Cardiac fibroblast (primary cell): ENCODE measurements at places on chromosomes 2 and 18.

DNA sequence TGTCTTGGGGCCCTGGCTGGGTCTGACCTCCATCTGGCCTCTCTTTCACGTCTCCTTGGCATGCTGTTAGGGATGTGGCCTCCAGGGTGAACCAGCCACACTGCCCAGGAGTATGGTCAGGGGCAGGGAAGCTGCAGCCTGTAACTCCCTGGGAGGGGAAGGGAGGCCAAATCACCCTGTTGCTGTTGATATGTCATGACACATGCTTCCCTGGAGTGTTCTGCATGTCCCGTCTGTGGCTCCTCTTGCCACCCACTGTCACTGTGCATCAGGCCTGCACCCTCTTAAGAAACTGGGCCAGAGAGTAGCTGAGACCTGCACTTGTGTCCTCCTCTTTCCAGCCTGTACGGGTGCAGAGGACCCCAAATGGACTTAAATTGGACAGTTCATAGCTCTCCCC, 221.3 kb downstream of the FHOD3 start:
- no peak for DNase-seq

- DNase-seq, result no peak
Observed at GRCh38 chr2:108967757-108968156, 21.3 kb downstream of the EDAR start.

DNA sequence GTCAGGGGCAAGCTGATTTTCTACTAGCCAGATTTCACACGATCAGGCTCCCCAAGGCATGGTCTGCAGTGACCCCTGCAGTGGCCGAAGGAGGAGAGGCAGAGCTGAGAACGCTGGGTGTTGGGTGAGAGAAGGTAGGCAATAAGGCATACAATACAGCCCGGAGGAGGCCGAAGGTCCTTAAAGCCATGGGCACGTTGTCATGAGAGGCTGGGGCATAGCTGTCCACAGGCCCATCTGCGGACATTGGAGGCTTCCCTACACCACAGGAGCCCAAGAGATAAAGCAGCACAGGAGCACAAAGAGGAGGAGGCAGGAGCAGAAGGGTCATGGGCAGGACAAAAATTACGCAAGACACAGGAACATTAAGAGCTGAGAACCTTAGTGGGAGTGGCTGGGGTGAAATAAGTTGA, 16.7 kb upstream of the BZW1 start:
- peak; percentile 62 for DNase-seq

GRCh38 chr2:128631698-128632500, 313.2 kb upstream of the HS6ST1 start:
- DNase-seq, result no peak

GRCh38 chr2:20093263-20094141, 42.1 kb upstream of the LAPTM4A start:
- peak; percentile 89 for DNase-seq

DNA sequence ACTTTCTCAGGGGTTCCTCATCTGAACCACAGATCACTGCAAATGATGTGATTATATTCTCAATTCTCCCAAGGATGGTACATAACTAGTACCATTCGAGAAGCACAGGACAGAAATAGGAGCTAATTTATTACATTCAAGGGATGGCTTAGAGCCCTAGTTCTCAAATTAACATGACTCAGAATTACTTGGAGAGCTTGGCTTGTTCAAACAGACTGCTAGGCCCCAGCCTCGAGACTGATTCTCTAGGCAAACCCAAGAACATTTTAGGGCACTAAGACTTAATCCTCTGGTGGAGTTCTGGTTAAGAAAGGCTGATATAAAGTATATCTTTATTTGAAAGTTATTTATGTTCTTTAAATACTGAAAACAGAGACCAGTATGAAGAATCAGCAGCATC, 35.8 kb downstream of the HIBCH start:
- no peak for DNase-seq

DNA sequence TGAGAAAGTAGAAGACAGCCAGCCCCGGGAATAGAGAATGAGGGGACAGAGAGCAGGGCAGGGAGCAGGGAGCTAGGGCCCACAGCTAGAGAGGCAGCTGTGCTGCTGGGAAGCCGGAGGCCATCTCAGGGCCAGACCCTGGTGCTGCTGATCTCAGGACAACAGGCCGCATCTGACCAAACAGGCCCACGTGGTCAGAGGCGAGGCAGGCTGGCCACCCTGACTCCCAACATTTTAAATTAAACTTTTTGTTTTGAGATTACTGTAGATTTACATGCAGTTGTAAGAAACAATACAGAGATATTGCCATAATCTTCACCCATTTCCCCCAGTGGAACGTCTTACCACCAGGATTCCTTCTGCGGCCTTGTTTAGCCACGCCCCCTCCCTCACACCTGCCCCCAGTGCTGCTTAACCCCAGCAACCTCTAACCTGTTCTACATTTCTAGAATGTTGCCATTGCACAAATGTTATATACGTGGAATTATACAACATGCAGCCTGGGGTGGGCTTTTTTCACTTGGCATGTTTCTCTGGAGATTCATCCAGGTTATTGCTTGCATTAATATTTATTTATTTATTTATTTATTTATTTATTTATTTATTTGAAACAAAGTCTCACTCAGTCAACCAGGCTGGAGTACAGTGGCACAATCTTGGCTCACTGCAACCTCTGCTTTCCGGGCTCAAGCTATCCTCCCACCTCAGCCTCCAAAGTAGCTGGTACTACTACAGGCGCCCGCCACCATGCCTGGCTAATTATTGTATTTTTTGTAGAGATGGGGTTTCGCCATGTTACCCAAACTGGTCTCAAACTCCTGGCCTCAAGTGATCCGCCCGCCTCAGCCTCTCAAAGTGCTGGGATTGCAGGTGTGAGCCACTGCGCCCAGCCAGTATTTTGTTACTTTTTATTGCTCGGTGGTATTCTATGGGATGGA, 48.6 kb upstream of the GPR17 start:
- DNase-seq, result no peak

DNA sequence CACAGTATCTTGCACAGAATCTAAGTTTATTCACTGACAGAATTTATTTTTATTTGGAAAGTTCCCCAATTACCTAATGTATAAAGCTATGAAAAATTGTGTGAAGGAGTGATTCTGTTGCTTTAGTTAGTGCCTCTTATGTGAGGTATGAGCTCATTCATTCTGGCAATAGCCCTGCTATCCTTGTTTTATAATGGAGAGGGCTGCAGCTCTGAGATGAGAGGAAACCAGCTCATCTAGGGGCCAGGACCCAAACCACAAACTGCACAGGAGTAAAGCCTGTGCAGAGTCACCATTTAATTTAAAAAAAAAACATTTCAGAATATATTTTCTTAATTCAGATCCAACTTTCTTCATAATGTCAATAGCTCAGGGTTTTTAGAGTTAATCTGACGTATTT, 383.0 kb downstream of the TMEM182 start:
- DNase-seq, result no peak

GRCh38 chr2:10489842-10490555, 41.9 kb upstream of the ODC1 start:
- DNase-seq, result no peak

- DNase-seq, result no peak
Observed at GRCh38 chr2:23350041-23350791, 34.8 kb upstream of the KLHL29 start.

DNA sequence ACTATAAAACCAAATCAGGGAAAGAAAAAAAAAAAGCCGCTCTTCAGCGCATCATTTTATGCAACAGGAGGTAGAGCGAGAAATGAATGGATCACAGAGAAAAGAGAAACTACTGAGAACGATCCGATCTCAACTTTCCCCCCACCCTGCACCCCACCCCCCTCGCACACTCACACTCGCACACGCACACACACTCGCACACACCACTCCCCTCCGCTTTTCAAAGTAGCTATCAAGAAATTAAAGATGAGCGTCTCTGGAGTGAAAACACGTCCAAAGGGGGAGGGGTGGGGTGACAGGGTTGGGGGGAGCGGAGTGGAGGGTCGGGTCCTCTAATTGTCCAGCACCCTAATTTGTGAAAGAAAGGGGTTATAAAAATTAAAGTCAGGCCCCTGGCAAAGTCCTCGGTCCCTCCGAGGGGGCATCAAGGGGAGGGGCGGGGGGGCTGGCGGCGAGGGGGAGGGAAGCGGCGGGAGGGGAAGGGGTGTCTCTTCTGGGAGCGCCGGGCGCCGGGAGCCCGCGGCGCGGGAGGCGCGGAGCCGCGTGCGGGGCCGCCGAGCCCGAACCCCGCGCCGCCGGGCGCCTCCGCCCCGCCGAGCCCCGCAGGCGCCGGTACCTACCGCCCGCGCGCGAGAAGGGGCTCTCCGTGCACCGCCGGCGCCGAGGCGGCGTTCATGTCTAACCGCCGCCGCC, 428 bp downstream of the TCF4 start:
- DNase-seq, result peak; percentile 57

DNA sequence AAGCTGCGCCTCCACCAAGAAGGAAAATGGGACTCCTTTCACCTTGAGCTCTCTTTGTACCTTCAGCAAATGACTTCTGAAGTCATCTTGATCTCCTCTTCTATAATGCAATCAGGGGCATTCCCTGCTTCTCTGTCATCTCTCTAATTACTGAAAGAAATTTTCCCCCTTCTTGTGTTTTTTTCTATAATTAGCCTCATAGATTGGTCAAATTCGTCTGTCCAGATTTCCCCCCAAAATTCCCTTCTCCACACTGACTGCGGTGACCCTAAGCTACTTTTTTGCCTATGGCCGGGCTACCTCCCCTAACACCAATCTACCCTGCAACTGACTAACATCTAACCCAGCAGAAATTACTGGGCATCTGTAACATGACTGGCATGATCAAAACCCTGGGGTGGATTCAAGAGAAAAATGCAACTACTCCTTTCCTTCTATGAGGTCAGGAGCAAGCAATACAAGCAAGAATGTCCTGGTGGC, 168.6 kb downstream of the BCL2 start:
- DNase-seq, result no peak

DNA sequence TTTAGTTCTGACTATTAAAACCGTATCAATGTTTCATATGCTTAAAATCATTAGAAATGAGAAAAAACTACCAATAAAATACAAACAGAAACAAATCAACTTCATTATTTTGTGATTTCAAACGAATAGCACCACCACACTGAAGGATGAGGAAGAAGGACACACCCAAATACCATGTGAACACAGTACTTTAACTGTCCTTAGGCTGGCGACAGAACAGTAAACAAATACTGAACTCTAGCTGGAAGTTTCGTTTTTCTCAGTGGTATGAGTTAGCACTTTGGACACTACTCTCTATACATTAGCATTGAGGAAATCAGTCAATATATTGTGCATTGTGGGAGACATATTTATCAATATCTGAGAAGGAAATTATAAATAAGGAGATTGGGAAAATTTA, 202.4 kb upstream of the AGAP1 start:
- no peak for DNase-seq

DNA sequence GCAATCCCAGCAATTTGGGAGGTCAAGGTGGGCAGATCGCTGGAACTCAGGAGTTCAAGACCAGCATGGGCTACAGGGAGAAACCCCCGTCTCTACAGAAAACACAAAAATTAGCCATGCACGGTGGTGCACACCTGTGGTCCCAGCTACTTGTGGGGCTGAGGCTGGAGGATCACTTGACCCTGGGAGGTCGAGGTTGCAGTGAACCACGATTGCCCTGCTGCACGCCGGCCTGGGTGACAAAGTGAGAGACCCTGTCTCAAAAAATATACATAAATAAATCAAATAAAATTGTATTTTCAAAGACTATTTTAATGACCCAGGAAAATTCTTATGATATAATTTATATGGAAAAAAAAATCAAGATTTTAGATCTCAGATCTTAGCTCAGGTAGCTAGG, 191.5 kb downstream of the ZFP36L2 start:
- no peak for DNase-seq

DNA sequence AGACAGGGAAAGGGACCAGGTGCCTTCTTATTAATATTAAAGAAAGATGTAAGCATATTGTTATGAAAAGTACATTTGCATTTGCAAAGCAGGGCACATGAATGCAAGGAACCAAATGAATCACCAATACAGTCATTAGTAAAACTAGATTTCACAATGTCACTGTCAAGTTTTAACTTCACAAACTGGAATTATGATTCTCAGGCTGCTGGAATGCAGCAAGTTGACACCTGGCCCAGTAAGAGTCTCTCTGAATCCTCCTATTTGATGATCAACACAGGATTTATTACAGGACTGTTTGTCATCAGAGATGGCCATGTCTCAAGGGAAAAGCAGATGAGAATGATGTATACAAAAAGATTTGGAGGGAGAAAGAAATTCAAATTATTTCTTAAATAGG, 72.9 kb upstream of the STK39 start:
- peak; percentile 31 for DNase-seq

GRCh38 chr2:49585921-49586320, 431.6 kb upstream of the FSHR start:
- no peak for DNase-seq

DNA sequence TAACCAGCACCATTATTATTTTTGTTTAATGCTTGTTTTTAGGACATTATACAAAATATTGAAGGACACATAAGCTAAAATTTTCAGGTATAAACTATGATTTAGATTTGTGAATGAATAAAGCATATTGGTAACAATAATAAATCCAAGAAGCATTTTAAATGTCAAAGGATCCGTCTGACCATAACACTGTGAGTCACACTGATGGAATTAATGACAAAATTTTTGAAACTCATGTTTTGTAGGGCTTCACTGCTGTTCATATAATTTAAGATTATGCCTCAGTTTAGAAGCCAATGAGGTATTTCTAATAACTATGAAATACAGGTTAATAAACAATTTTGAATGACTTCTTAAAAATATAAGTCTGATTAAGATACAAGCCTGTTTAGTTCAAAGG, 124.6 kb downstream of the TMEFF2 start:
- DNase-seq, result peak; percentile 34

DNA sequence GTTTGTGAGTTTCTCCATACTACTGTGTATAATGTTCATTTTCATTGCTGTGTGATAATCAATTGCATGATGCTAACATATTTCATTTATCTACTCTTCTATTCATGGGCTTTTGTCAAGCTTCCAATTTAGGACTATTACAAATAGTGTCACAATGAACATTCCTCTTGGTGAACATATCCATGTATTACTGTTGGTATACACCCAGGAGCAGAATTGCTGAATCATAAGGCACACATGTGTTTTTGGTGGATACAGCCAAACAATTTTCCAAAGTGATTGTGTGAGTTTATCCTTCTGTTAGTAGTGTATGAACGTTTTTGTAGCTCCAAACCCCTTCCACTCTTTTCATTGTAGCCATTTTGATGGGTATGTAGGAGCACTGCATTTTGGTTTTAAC, 101.6 kb upstream of the COPS8 start:
- DNase-seq, result peak; percentile 22
